ENCODE measurements at places on chromosomes 13 and 19.

- no peak for DNase-seq
These were observed 2428.4 kb downstream of the PCDH9 start for GRCh38 chr13:64801768-64802167.

DNA sequence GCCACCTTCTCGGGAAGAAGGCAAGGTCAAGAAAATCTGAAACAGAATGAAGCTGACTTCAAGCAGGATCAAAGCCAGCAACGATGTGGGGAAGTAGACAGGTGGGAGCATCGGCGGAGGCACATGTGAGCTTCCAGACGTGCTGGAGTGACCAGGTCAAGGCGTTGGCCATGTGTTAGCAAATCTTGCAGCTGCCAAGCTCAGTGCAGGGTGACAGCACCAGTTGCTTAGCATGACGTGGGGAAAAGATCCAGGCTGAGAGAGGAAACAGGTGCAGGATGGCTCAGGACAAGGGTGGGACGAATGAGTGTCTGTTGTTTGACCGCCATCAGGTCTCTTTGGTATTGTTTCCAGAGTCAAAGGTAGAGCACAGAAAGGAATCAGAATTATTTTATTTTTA lies 92.3 kb downstream of the TNFSF13B start:
- DNase-seq: no peak

- DNase-seq: no peak
These were observed 812.1 kb upstream of the MIR17HG start for GRCh38 chr13:90535421-90535820.

- DNase-seq: no peak
These were observed 883 bp downstream of the NPHS1 start for GRCh38 chr19:35851213-35852028.

GRCh38 chr19:52585604-52586003 lies 15.5 kb downstream of the ZNF701 start:
- DNase-seq: no peak

- no peak for DNase-seq
These were observed 453 bp downstream of the ZNF256 start for GRCh38 chr19:57947088-57947418.

Measured in activated T-helper 1 cell treated with anti-CD3 and anti-CD28 coated beads, Interleukin-2, amount 50 U/mL, for 16 hours (primary cell).